ENCODE measurements at places on chromosomes 12 and 14. TPM values are rescaled to one million over a fixed set of nuclear protein-coding genes. Genes with fewer than 3 reads are reported as not detected.

GRCh38 chr12:53198486-53199110 lies 8.5 kb downstream of the ITGB7 start:
- DNase-seq = no peak

DNA sequence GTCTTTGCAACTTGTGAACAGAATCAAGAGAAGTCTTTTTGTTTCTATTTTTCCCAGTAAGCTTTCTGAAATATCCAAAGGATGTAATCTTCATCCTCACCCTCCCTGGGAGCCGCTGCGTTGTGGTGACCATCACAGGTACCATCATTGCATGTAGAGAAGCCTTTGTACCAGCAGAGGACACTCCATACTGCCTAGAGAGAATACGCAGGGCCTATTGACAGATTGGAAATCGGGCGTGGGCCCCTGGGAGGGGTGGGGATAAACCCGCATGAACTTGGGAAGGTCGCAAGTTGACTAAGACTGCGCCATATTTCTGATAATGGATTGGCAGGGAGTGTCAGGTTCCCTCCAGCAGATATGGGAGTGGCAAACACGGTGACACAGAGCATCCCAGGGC lies 12.7 kb downstream of the KRT1 start:
- no peak for DNase-seq

- DNase-seq = peak; percentile 82
These were observed 6.9 kb upstream of the ADCY6 start for GRCh38 chr12:48795550-48796455.

DNA sequence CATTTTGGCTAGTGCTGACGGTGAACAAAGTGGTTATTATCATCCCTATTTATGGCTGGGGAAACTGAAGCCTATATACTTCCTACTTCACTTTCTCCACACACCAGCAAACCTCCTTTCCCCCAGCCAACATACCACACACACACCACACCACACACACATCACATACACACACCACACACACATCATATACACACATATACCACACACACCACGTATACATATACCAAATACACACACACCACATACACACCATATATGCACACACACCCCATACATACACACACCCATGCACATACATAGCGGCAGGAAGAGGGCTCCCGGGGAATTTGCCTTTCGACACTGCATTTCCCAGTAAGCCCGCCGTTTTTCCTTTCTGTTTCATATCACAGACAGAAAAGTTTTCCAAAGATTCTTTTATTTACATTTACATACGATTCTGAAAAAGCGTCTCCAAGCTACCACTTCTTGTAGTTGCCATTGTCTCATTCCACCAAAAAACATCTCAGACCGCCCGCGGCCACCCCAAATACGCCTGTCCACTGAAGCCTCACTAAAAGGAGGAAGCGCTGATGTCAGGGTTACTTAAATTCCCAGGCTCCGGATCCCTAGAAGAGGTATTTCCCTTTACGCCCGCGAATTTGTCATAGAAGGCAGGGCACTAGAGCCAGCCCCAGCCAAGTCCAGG lies 823 bp upstream of the RAB5B start:
- no peak for DNase-seq

DNA sequence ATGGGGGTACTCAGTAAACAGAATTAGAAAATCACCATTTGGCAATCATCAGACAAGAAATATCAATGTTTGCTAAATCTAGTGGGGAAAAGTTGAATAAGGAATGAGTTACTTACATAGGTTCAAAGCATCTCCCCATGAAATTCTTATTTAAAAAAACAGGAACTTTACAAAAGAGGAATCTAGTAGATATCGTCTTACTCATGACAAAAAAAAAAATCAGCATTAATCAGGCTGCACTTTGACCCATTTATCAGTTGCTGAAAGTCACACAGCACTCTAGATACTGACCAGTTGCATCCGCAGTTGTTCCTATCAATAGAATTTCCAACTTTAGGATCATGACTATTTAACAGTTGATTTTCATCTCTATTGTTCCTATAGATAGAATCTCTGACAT lies 5.8 kb upstream of the DICER1 start:
- no peak for DNase-seq

DNA sequence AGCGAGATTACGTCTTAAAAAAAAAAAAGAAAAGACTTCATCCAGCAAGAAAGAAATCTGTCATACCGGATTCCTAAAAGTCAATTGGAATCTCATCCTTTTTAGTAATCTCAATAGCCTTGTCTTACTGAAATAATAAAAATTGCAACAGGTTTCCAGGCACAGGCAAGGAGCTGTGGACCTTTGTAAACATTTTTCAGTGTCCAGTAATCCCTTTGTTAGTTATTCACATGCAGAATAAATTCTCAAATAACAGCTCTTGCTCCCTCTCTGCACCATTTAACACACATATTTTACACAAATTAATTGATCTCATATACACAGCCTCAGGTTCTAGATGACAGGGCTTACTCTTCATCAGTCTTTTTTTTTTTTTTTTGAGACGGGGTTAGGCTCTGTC lies 22.0 kb upstream of the CALM1 start:
- no peak for DNase-seq

DNA sequence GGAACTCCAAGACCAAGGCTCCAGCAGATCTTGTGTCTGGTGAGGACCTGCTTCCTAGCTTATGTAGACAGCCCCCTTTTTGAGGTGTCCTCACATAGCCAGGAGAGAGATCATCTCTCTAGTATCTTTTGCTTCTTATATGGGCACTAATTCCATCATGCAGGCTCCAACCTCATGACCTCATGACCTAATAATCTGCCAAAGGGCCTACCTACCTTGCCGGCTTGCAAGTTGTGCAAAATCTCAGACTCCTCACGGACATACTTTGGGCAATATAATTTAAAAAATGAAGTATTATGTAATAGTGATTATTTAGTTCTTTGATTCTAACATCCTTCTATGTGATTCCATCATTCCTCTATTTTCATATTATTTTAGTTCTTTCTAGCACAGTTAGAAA lies 333.1 kb upstream of the DIO2 start:
- DNase-seq = no peak

GRCh38 chr12:11855983-11856374 lies 206.5 kb downstream of the ETV6 start:
- no peak for DNase-seq

GRCh38 chr14:89117012-89117411 lies 292.6 kb downstream of the TTC8 start:
- DNase-seq = no peak

- DNase-seq = no peak
These were observed 113.5 kb upstream of the VRK1 start for GRCh38 chr14:96683562-96684289.

The VPS37B gene
- 25.3 TPM for total RNA-seq

The TBX3 gene
- total RNA-seq = 8.2 TPM

All from umbilical cord (tissue), 2 donors.